ENCODE measurements at places on chromosomes 12 and 14.

- DNase-seq, result no peak
Observed at GRCh38 chr14:24879661-24880386, 170.1 kb downstream of the STXBP6 start.

- DNase-seq, result no peak
Observed at GRCh38 chr12:67647181-67647798, 1.3 kb upstream of the DYRK2 start.

DNA sequence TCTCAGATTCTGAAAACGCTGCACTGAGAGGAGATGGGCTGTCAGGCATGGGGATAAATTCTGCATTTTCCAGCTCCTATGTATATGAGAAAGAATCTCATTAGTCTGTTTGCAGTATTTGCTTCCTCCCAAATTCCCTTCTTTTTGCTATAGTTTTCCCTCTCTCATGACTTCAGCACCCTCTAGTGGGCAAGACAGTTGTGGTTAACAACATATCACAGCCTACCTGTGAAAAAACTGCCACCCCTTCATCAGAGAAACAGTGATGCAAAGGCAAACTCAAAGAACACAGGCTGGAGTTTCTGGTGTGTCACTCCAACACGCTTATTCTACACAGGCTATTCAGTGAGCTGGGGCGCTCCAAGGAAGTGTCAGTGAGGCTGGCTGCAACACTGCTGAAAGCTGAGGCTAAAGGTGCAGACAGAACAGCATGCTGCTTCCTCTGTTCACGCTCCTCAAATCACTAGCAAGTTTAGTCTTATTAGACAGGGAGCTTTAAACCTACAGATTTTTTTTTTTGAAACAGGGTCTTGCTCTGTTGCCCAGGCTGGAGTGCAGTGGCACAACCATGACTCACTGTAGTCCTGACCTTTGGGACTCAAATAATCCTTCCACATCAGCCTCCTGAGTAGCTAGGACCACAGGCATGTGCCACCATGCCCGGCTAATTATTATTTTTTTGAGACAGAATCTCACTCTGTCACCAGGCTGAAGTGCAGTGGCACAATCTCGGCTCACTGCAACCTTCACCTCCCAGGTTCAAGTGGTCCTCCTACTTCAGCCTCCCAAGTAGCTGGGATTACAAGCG lies 19.3 kb downstream of the ZC2HC1C start:
- DNase-seq, result peak; percentile 45

GRCh38 chr12:79183003-79183402 lies 318.4 kb downstream of the SYT1 start:
- DNase-seq, result no peak

DNA sequence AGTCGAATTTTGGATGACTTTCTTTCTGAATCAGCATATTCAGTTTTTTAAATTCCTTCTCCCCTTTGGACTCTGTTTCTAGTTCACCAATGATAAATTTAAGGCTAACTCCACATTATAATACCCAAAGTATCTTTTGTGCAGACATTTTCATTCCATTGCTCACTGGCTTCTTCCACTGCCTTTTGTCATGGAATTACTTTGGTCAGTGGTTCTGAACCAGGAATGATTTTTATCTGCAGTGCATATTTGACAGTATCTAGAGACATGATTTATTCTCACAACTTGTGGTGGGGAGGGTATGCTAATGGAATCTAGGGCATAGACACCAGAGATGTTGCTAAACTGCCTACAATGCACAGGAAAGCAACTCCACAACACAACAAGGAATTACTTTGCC lies 234.4 kb upstream of the PRKD1 start:
- no peak for DNase-seq

GRCh38 chr14:94697773-94698556 lies 71.9 kb downstream of the GSC start:
- DNase-seq, result no peak

GRCh38 chr14:105842105-105842504 lies 315.7 kb downstream of the TMEM121 start:
- no peak for DNase-seq

DNA sequence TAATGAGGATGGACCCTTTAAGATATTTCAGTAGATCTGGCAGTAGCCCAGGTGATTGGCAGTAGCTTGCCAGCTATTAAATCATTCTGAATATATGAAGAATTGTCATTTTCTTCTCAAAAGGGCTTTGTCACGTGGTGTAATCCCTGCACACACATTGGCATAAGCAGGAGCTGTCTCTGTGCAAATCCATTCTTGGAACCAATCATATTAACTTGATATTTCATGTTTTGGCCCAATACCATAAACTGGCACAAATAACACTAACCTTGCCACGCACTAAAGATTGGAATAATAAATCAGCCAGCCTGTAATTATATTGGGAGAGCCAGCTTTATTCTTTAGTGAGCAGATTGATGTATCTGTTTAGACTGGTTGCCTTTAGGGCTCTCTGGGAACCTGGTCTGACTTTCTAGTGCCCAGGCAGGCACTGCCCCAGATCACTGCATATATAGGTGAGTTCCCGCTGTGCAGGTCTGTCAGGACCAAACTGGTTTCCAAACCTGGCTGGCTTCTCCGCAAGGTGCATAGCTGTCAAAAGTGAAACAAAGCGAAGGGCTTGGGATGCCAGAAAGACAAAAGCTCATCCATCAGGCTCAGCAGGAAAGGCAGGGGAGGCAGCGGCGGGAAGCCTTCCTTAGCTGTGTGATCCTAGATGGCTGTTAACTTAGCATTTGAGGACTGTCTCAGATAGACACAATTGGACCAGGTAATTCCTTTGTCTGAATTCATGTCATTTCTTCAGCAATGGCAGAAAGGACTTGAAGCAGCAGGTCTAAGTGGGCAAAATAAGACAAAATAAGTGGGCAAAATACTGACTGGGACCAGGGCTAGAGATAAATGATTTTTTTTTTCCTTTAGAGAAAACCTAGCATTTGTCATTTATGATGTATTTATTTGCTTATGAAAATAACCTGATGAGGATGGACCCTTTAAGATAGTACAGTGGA lies 128.8 kb upstream of the DYRK2 start:
- DNase-seq, result no peak

DNA sequence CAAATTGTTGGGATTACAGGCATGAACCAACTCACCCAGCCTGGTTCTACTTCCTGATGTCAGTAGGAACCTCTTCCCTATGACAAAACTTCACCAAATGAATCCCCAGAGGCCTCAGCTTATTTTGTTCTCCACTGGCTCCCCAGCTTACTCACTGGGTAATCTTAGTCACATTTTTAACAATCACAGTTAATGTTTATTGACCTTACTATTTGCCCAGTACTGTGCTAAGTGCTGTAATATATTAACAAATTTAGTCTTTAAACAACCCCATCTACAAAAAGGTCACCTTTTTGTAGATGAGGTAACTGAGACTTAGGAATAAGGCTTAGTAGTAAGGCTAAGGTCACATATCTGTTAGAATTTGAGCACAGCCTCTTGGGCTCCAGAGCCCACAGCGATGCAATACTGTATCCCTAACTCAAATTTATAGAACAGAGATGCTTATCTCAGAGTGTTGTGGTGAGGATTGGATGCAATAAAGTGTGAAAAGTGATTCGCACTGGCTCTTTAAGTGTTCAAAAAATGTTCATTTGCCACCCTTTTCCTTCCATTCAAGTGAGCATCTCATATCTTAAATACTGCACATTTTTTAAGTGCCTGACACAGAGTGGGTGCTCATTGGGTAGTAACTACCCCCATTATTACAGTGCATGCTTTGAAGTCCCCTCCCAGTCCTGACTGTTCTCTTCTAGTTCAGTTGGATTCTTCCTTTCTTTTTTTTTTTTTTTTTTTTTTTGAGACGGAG lies 146.4 kb upstream of the ARHGAP5 start:
- DNase-seq, result no peak

- DNase-seq, result no peak
Observed at GRCh38 chr14:45222485-45223262, 30.3 kb downstream of the MIS18BP1 start.

GRCh38 chr12:58412461-58413060 lies 471.2 kb downstream of the ATP23 start:
- DNase-seq, result no peak

DNA sequence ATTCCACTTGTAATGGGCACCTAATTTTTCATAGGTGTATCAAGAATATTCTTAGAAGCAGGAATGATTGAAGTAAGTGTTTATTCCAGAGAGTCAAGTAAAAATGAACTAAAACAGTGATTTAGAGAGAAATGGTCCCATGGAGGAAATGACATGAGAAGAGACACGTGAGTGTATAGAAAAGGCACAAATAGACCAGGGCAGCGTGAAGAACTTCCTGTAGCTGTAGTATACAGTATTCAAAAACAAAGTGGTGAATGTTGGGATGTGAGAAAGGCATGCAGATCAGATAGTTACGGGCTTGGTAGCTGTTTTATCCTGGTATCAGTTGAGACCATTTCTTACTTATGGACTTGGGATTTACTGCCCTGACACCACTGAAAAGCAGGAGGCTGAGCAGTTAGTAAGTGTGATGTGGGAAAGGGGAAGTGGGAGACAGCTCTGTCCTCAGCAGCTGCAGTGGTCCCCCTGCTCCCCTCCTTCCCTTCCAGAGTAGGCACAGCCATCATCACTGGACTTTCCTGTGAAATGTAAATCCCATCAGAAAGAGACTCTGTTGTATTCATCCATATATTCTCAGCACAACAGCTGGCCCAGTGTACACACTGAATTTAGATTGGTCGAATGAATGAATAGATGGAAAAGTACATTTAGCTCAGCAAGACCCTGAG lies 16.8 kb upstream of the TESPA1 start:
- no peak for DNase-seq

GRCh38 chr12:5691943-5692342 lies 253.1 kb downstream of the ANO2 start:
- no peak for DNase-seq

DNA sequence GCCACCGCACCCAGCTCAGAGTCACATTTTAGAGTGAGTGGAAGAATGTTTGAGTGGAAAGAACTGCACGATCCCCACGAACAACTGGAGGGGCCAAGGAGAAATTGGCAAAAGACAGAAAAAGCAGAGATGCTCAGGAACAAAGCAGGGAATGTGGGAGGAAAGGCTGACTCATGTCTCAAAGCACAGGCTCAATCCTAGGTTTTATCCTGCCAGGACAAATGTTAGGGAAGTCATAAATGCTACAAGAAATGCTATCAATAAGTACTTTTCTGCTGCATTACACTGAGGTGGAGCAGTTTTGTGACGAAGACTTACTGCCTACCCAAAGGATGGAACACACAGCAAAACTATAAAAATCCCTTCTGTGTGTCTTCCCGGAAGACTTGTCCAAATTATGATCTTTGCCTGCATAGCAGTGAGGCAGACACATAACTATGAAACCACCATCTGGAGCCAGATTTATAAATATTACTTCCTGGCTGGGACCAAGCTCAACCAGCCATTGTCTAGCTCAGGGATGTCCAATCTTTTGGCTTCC lies 26.7 kb downstream of the NIN start:
- no peak for DNase-seq

GRCh38 chr12:20792971-20793370 lies 17.5 kb upstream of the SLCO1B3 start:
- no peak for DNase-seq

DNA sequence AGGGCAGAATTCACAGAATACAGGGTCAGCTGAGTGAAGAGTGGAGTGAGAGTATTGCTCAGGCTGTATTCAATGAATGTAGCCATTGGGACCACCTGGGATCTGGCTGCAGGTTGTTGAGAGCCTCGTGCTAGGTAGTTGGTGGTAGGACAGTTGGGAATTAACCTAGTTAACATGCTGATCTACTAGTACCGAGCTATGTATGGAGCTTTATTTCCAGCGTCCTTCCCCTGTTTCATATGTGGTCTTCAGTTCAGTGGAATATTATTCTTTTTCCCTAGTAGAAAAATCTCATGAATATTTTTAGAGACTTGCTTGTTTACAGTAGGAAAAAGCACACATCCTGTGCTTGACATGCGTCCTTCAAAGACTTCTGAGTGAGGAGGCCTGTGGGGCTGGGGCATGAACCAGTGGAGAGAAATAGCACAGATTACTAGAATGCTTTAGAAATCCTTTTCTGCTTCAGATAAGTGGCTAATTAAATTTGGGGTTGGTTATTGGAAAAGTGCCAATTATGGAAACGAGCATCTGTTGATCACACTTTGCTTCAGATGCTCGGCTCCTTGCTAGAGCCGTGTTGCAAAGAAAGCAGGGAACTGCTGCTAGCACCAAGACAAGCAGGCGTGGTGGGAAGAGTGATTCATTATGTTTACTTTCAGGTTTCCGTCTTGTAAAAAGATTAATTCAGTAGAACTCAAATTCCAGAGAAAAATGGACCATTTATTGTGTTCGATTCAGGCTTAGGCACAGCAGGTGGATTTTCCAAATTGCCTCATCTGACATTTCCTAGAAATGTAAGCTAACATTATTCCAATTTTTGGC lies 53.6 kb downstream of the ARF6 start:
- no peak for DNase-seq

DNA sequence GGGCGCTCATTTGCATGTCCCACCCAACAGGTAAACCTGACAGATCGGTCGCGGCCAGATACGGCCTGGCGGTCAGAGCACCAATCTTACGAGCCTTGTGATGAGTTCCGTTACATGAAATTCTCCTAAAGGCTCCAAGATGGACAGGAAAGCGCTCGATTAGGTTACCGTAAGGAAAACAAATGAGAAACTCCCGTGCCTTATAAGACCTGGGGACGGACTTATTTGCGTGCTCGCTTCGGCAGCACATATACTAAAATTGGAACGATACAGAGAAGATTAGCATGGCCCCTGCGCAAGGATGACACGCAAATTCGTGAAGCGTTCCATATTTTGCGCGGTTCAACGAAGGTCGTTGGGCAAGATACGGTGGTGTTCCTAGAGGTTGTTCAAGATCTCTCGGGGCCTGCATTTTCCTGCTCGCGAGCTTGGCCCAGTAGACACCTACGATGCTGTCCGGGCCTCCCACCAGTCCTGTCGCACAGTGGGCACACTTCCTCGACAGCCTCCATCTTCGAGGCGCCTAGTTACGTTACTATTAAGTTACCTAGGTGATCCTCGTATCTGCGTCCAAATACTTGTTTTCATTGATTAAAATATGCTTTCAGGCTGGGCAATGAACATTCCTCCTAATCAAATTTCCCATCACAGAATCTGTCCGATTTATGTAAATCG lies at the start of gene RNU6-7:
TSS of gene RNU6-7 (plus strand) at position 230 of the 675 bp plus-strand sequence.
- peak; percentile 92 for DNase-seq

Measured in right kidney (tissue), 9 donors.